ENCODE measurements at places on chromosomes 1 and 21.
A peak's percentile ranks its signal among the peaks of the same experiment; 100 is the strongest.

DNA sequence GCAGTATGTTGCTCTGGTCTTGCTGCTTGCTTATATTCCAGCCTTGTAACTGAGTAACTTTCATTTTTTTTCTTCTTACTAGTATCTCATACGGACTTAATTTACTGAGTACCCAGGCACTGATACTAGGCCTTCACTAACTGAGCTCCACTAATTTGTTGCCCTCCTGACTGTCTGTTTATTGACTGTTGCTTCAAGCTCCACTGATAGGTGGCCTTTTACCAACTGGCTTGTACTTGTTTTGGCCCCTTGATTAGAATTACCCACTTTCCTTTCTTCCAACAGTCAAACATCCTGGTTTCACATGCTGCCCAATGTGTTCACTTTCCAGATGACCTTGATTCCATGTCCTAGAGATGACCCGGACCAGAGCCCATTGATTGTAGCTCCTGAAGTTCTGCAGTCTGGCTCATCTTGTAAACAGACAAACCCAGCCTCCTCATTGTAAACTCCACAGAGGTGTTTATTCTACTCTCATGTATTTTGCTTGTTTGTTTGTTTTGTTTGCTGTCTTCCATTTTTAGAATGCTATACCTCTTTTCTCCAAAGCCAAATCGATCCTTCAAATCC is 27.7 kb downstream of the RGS1 start:
- no peak for DNase-seq

DNA sequence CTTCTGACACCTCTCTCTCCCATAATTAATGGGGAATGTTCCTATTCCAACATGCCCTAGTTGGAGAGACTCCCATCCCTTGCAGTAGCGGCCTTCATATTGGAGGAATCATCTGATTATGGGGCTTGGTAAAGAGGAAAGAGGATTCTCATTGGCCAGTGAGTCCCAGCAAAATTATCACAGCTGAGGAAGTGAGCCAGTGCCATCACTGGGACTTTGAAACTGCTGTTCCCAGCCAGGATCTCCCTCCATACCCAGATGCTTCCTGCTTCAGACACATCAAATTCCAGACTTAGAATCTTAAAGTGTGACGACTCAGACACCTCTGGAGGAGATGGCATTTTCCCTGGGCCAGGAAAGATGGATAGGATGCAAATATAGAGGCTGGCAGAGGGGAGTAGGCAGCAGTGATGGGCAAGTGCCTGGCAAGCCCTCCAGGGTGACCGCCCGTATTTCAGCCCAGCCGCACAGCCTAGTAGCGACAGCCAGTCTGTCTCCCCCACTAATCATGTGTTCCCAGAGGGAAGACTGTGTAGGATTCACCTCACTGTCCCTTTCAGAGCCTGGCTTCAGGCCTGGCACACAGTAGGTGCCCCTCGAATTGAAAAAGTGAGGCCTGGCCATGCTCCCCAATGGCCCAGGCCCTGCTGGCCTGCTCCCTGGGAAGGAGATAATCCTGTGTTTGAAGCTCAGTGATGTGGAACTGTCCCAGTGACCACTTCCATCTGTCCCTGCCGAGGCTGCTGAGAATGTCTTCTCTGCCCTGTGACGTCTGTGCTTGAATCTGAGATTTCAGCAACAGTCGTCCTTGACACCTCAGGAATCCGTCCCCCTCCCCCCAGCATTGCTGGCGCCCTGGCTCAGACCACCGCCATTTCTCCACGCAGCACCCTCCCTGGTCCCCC is 41.2 kb upstream of the MAGOH start:
- no peak for DNase-seq

GRCh38 chr1:203555076-203555475 is 61.1 kb downstream of the OPTC start:
- no peak for DNase-seq

DNA sequence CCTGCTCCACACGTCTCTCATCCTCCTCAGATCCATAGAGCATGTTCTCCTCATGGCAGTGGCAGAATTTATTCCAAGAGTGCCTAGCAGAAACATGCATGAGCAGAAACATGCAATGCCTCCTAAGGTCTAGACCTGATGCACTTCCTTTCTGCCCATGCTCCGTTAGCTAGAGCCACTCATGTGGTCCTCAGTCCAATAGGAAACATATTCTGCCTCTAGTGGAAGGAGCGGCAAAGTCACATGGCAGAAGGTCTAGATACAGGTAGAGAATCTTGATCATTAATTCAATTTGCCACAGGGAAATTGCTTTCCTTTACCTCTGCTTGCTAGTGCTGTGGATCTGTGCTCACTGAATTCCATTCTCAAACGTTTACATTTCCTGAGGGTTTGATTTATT is 130.4 kb downstream of the KIF26B start:
- DNase-seq = no peak

GRCh38 chr1:77825131-77825709 is 45.8 kb downstream of the MIGA1 start:
- peak; percentile 22 for DNase-seq

DNA sequence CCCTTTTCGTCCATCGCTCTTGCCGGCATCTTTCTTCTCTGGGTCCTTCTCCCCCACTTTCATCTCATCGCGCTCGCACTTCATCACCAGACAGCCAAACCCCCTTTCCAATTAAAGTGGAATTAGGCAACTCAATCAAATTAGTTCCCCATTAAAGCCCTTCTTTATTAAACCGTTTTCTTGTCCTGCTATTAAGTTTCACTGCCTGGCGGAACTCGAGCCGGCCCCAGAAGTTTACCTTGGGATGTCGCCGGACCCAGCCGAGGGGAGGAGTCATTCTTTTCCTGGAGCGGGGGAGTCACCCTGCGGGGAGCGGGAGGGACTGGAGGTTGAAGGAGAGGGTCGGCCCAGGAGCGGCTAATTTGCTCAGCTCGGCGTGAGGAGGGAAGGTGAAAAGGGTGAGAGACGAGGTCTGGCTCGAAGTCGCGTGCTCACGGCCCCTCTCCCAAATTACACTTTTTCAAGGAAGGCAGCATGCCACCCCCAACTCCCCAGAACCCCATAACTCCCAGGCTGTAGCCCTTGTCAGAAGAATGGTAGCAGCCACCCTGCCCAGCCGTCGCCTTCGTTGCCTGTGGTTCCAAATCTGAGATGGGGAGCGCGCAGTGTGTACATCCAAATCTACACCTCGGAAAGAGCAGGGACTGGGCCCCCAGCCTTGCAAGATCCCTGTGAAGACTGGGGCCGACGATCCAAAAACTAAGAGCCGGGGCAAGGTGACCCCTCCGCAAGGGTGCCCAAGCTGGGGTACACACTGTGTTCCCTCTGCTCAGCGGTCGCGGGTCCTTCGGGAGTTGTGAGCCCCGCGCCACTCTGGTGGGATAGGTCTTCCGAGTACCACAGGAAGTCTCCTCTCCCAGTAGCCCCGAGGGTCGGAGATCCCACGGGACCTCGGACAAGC is 6.4 kb downstream of the DMRTA2 start:
- no peak for DNase-seq

DNA sequence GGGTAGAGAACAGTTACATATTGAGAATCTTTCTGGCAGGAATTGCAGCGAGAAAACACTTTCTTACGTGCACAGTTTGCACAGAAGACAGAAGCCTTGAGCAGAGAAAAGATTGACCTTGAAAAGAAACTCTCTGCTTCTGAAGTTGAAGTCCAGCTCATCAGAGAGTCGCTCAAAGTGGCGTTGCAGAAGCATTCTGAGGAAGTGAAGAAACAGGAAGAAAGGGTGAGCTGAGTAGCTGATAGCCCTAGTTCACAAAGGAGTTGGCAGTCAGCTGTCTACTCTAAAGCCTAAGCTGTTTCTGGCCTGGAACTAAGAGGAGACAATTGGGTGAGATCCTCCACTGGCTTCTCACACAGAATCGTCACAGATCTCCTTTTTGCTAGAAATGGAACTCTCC is 20.3 kb upstream of the SH3BGRL3 start:
- no peak for DNase-seq

DNA sequence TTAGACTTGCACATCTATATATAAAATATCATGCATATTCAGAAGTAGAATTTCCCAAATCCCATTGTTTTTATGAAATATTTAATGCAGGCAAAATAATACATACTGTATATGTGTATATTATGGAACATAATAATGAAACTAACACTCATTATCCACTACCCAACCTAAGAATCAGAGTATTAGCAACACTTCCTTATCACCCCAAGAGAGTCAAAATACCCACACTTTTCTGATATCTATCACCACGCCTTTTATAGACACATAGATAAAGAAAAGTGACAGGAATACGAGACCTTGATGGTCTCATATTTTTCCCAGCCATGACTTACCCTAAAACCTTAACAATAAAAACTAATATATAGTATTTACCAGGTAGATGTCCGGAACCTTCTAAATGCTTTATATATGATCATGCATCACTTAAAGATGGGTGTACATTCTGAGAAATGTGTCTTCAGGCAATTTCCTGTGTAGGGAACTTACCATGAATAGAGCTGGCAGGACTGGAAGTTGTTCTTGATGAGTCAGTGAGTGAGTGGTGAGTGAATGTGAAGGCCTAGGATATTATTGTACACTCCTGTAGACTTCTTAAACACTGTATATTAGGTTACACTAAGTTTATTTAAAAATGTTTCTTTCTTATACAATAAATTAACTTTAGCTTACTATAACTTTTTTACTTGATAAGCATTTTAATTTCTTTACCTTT is 45.5 kb downstream of the TNFSF4 start:
- DNase-seq = no peak

DNA sequence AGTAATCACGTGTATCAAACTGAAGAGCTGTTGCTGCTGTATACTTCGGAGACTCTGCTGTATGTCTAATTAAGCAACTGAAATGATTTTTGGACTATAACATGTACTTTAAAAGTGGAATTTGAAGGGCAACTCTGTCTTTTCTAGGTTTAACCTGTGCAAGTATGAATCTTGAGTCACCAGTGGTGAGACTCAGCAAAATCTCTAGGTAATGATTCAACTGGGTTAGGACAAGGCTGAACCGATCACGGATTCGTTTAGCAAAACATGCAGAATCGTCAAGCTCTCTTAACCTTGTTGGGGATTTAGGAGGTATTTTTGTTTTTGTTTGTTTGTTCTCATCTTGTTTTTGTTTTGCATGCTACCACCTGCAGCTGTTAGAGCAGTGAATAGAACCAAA is 149.6 kb downstream of the CYYR1 start:
- no peak for DNase-seq

DNA sequence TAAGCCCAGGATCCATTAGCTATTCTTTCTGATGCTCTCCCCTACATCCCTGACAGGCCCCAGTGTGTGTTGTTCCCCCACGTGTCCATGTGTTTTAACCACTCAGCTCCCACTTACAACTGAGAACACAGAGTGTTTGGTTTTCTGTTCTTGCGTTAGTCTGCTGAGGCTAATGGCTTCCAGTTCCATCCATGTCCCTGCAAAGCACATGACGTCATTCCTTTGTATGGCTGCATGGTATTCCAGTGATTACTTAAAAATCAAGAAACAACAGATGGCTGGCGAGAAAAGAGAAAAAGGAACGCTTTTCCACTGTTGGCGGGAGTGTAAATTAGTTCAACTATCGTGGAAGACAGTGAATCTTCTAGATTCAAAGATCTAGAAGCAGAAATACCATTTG is 556.0 kb downstream of the PTPRC start:
- DNase-seq = no peak

DNA sequence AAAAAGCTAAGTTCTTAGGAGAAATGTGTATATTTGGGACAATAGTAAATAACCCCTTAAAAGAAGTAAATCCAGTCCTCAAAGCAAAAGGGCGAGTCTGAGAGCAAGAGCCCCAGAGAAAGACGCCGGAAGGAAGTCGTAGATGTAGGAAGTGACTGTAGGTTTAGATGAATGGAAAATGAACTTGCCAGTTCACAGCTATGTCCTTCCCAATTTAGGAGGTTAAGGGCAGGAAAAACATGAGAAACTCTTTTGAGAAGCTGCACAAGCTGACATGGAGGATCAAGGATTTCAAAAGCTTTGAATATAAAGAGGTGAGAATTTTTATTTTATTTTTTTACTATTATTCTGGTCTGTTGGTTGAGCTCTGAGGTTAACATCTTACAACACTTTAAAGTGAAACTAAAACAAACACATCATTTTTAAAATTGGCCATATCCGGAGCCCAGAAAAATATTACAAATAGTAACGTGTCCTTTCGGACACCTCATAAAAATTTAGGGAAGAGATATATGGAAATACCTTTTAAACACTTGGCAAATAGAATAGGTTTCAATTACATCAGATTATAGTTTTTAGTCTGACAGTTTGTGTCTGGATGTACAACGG is 1178.6 kb downstream of the MRPL39 start:
- DNase-seq = no peak

- DNase-seq = peak; percentile 86
Observed at GRCh38 chr1:12052008-12052573, 11.0 kb upstream of the TNFRSF8 start.

DNA sequence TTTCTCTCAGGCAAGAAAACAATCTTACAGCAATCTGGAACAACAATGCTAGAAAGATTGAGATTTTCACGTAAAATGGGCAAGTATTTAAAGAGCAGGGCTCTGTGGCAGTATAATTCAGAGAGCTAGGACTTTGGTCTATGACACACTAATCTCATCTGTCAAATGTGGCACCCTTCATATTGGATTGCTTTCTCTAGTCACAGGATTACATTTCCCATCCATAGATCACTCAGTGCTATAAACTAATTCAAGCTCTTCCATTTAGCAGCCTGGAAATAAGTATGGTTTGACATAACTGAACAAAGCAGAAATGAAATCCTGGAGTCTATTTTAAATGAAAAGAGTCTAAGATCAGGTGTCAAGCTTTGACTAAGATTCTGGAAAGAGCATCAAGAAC is 263.1 kb upstream of the TMPRSS15 start:
- no peak for DNase-seq

- no peak for DNase-seq
Observed at GRCh38 chr1:170407138-170407537, 124.8 kb upstream of the GORAB start.

GRCh38 chr1:109488201-109488600 is 4.5 kb downstream of the ATXN7L2 start:
- no peak for DNase-seq

DNA sequence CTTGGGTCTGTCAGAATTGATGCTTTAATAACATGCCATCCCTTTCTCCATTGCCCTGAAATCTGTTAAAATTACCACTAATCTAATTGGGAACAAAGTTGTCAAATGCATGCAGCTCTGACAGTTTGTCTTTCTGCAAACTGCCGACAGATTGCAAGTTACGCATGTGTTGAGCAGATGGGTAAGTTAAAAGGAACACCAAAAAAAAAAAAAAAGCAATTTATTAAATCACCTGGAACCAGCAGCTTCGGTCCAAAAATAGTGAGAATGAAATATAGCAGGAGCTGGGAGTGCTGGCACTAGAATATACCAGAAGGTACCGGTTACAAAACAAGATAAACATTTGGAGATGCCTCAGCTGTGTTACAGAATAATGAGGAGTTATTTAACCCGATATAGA is 149.6 kb upstream of the C1orf87 start:
- DNase-seq = no peak

- DNase-seq = no peak
Observed at GRCh38 chr1:62613890-62614289, 16.6 kb downstream of the ANGPTL3 start.
